C1 segment of cervical spinal cord (tissue), 14 donors: ENCODE measurements at places on chromosomes 13 and 19.

DNA sequence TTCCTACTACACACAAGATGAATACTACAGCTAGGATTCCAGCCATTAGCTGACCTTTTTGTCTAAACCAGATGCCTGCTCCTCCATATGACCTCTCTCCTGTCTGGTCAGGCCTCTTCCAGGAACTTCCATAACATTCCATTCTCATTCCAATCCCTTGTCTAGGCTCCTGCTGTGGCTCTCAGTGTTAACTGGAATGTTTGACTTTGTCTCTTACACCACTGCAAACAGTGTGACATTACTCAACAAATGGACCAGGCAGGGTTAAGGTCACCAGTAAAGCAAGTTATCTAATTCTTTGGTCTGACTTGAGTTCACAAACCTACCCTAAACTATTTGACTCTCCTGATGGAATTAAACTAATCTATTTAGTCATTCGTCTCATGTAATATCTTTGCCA, 2.1 kb upstream of the GPC6 start:
- DNase-seq, result no peak

- DNase-seq, result no peak
Observed at GRCh38 chr13:113746143-113746525, 12.9 kb upstream of the TMEM255B start.

DNA sequence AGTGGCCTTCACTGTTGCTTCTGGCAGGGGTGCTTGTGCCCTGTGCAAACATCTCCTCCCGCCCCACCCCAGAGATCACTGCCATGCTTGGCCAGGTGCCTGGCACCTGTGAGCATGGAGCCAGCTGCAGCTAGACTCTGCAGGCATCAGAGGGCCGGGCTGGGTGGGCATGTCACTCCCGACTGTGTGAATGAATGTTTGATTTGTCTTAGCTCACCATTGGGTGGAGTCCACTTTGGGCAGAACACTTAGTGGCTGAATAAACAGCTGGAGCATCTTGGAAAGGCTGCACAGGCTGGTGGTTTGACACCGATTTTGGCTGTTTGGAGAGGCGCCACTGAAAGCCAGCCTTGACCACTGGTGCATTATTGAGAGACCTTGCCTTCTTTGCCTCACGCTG, 267.3 kb downstream of the DLEU7 start:
- no peak for DNase-seq

DNA sequence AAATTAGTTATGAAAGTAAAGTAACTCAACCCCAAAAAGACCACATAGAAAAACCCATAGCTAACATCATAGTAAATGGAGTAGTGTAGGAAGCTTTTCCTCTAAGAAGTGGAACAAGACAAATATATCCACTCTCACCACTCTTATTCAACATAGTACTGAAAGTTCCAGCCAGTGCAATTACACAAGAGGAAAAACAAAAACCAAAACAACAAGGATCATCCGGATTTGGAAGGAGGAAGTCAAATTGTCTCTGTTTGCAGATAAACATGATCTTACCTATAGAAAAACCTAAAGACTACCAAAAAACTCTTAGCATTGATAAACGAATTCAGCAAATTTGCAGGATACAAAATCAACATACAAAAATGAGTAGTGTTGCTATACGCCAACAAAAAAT, 8.5 kb upstream of the SIGLEC8 start:
- no peak for DNase-seq

GRCh38 chr13:77714119-77714755, 16.8 kb downstream of the SLAIN1 start:
- DNase-seq, result no peak

DNA sequence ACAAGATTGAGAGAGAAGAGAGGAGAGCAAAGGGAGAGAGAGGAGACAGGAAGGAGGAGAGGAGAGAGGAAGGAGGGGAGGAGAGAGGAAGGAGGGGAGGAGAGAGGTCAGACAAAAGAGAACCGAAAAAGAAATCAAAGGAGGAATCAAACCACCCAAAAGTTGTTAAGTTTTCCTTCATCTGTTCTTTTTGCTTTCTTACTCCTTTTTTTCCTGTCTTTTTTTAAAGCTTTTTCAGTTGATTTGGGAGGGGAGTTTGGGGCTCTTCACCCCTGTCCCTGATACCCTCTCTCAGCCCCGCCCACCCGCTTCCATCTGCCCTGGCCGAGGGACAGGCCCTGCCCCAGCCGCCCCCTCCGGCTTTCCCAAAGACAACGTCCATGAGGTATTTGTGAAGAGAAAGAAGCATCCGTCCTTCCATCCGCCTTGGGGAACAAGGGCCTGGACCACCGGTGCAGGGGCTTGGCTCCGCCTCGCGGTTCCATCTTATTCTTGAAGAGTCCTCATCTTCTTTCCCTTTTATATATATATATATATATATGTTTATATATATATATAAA, 13.3 kb downstream of the ZNF574 start:
- no peak for DNase-seq

DNA sequence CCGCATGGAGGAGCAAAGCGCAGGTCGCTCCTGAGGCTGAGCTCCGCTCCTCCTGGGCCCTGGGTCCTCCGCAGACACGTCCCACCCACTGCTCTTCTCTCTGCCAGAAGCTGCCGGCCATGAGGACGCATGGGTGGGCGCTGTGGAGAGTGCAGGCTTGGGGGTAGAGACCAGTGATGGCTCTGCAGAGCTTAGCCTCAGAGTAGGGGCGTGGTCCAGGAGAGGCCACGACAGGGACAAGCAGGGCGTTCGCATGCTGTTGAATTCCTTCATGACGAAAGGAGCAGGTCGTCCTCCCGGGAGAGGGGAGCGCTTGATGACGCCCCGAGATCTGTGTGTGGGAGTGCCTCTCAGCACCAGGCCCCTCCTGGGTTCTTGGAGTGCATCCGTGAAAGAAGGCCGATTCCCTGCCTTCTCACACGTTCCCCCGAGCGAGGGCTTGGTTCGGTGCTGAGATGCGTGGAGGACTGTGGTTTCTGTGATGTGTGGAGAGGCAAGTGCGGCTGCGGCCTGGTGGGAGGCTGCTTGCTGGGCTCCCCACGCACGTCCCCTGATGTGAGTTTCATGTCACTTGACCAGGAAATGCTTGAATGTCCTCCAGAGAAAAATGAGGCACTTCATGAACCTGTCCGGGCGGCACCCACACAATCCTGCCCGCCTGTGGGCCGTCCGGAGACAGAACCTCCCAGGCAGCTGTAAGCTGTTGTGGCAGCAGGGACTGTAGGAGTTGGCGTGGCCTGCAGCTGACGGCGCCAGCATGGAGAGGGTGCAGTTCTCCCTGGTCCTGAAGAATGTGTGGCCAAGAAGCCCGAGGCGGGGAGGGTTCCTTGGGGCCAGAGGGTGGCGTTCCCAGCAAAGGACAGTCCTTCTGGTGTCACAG, 4.5 kb downstream of the SF3A2 start:
- DNase-seq, result no peak

DNA sequence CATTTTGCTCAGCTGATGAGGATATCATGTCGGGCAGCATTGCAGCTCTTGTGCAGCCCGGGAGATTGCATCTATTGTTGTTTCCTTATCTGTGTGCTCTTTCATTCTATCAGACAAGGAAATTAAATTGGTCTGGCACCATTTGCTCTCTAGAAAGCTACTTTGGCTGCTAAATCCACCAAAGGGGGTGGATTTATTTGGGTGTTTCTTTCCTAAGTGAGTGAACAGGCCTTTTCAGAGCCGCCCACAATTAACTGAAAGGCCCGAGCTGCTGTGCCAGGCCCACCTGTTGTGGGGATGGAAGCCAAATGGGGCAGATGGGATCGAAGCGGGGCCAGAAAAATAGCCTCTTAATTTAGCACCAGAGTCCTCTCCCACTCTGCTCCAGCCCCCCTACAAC, 99.4 kb downstream of the DNAJC15 start:
- DNase-seq, result no peak

DNA sequence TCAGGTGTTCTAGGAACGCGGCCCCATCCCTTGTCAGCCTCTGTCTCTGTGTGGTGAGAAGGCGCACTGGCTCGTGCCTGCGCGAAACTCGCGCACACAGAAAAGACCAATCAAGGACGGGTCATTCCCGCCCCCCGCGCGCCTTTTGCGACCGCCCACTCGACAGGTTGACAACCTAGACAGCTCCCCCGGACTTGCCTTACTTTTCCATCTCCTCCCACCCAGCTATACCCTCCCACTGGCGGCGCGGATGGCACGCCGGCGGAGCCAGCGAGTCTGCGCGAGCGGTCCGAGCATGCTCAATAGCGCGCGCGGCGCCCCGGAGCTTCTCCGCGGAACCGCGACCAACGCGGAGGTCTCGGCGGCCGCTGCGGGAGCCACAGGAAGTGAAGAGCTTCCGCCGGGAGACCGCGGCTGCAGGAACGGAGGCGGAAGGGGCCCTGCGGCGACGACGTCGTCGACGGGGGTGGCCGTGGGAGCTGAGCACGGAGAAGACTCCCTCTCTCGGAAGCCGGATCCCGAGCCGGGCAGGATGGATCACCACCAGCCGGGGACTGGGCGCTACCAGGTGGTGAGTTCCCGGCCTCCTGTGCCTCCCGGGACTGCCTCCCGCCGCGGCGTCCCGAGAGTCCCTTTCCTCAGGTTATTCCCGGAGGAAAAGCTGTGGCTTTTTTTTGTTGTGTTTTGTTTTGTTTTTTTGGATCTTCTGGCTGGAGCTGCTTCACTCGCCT, at the start of gene NDFIP2:
Gene NDFIP2, plus strand, starts transcription at position 202 of the 731 bp plus-strand sequence. Its CDS starts 49 bp downstream, at position 251.
- DNase-seq, result peak; percentile 73

- no peak for DNase-seq
Observed at GRCh38 chr13:114099918-114100445, 32.4 kb downstream of the RASA3 start.

DNA sequence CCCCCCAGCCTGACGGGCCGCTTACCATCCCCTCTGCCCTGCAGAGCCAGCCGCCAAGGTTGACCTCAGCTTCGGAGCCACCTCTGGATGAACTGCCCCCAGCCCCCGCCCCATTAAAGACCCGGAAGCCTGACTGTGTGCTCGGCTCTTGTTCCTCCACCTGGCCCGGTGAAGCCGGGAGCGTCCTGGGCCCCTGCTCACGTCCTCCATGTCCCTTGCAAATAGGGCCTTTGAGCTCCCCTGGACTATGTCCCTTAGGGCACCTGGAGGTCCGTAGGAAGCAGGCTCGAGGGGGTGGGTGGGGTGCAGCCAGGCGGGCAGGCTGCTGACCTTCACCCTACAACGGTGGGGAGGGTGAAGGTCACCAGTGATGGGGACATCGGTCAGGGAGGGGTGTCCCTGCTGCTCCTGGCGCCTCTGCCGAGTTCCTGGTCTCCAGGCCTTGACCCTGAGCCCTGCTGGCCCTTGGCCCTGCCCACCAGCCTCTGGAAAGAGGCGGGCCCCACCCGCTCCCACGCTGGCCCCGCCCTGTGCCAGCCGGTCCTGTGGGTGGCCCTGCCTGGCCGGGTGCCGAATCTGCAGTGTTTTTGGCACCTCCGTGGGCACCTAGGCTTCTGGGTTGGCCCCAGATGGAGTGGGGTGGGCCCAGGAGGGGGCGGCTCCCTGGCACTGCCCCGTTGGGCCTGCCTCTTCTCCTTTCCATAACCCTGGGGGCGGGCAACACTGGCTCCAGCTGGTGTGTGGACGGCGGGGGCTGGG, 3.3 kb downstream of the ATP5F1D start:
- DNase-seq, result peak; percentile 42

GRCh38 chr13:40755082-40755700, 15.8 kb downstream of the MRPS31 start:
- no peak for DNase-seq

GRCh38 chr19:49801966-49802661, 11.0 kb downstream of the FUZ start:
- peak; percentile 18 for DNase-seq

GRCh38 chr13:66675620-66676019, 554.5 kb downstream of the PCDH9 start:
- DNase-seq, result no peak

GRCh38 chr19:48135411-48135810, 24.8 kb upstream of the PLA2G4C start:
- no peak for DNase-seq

GRCh38 chr13:69657676-69658075, 449.9 kb upstream of the ATXN8OS start:
- DNase-seq, result no peak

DNA sequence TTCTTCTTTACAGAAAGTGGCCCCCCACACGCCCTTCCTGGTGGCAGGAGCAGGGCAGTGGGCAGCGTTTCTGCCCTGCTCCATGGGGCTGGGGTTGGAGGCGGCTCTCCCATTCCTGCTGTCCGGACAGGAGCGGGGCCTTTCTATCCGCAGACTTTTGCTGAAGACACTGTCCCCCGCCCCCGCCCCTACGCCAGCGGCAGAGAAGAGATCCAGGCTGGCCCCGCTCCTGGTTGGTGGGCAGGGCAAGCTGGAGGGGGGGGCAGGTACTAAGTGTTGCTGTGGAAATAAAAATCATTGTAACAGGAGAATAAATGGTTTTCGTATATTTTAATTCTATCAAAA, 81.7 kb downstream of the ZNF429 start:
- no peak for DNase-seq

DNA sequence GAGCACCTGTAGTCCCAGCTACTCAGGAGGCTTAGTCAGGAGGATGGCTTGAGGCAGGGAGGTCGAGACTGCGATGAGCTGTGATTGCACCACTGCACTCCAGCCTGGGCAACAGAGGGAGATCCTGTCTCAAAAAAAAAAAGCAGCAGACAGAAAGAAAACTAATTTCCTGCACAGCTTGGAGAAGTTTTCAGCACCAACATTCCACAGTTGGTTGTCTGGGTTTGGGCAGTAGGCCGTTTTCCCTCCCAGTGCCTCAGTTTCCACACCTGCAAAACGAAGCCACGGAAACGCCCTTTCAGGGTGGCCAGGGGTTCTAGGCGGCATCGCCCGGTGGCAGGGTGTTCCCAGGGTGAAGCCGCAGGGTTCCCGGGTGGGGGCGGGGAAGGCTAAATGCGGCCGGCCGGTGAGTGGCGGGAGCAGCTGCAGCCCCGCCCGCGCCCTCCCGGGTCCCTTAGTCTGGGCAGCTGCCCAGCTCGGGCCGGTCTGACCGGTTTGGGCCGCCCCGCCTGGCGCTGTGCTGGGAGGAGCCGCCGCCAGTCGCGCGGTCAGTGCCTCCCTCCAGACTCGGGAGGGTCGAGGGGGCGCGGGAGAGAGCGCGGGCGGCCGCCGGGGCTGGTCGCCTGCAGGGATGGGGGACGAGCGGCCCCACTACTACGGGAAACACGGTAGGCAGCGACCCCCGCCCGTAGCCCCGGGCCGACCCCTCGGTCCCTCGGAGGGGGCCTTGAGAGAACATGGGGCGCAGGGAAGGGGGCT, at the start of gene SLC44A2:
Gene SLC44A2, plus strand, starts transcription at position 551 of the 759 bp plus-strand sequence. Its CDS starts 81 bp downstream, at position 632.
- peak; percentile 56 for DNase-seq

- DNase-seq, result no peak
Observed at GRCh38 chr13:110449219-110450015, 112.1 kb downstream of the RAB20 start.

GRCh38 chr19:38308006-38308766, 4.1 kb downstream of the C19orf33 start:
- DNase-seq, result no peak
